Cortex of kidney (tissue), 1 donor: ENCODE measurements at places on chromosomes 5 and 9.

GRCh38 chr5:25091921-25092320 is 447.1 kb upstream of the CDH10 start:
- DNase-seq = no peak

GRCh38 chr5:3853362-3853761 is 257.7 kb downstream of the IRX1 start:
- DNase-seq = no peak

- no peak for DNase-seq
These were observed 56.1 kb downstream of the TSTD2 start for GRCh38 chr9:97577051-97577450.

- no peak for DNase-seq
These were observed 2.8 kb downstream of the GALNT10 start for GRCh38 chr5:154193283-154193682.

DNA sequence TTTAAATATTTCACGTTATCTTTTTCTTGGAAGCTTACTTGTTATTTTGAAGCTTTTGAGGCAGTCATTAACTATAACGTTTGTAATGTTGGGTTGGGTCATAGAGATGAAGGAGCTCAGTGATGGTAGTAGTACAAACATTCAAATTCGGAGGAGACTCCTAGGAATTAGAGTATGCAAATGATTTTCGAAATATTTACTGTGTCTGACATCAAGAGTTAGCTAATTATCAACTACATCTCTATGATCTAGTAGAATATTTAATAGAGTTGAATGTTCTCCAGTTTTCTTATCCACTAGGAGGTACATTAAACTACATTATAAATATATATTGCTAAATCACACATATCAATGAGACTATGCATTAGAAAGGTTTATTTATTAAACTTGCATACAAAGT is 28.8 kb upstream of the C5orf24 start:
- DNase-seq = no peak

DNA sequence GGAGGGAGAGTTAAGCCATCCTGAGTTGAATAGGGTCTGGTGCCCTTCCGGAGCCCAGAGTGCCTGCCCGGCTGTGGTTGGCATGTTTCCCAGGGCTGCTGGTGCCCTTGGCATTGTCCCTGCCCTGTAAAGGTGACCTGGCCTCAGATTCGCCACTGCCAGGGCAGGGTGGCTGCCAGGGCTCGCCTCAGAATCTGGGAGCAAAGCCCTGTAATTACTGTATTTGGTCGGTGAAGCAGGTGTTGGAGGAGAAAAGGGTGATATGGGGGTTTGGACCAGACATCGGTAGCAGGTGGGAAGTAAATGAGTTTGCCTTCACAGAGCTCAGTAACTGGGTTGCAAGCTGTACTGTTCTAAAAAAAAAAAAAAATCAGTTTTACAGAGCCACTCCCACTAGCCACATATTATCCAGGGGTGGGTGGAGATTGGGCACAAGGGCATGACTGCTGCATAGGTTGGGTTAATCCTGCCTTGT is 47.6 kb downstream of the RGS3 start:
- DNase-seq = no peak

DNA sequence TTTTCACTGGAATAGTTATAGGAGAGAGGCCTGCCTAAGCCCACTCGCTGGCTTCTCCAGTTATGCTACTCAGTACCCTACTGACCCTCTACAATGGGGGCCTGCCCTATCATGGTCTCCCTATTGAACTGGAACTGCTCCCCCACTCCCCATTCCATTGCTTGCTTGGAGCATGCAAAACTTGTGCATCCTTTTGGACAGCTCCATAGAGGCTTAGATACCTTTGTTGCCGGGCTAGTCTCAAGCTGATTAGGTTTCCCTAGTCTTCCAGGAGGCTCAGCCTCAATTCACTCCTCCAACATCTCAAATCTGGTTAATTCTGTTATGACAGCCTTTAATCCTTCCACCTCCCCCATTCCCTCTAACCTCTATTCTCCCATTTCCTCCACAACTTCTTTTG is 39.9 kb downstream of the KIF24 start:
- no peak for DNase-seq

GRCh38 chr9:87069690-87070089 is 122.4 kb upstream of the GAS1 start:
- no peak for DNase-seq

DNA sequence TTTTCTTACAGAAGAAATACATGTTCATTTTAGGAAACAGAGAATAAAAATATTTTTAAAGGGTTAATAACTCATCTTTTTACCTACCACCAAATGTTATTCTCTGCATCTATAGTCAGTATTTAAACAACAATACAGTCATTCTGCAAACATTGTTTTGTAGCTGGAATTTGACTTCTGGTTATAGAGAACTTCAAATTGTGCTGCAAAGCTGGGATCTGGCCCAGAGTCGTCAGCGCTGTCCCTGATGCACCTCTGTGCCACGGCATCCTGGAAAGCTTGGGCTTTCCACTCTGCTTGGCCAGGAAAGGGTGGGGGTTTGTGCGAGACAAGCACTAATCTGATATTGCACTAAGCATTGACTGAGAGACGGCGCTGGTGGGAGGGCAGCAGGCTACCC is 5.0 kb upstream of the GFPT2 start:
- no peak for DNase-seq

DNA sequence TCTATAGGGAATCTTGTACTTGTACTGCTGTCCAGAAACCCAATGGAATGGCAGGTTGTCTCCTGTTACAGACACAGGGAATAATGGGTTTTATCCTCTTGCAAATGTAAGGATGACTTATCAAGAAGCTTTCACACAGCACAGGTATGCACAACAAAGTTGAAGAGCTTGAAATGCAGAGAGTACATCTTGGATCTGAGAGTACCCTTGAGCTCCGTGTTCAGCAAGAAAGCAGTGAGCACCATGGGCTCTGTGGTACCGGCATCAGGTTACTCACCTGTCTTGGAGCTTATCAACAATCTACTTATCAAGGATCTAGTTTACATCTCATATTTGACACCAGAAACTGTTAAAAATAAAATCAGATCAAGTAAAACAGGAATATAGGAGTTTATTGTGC is 22.0 kb upstream of the EMB start:
- DNase-seq = no peak

DNA sequence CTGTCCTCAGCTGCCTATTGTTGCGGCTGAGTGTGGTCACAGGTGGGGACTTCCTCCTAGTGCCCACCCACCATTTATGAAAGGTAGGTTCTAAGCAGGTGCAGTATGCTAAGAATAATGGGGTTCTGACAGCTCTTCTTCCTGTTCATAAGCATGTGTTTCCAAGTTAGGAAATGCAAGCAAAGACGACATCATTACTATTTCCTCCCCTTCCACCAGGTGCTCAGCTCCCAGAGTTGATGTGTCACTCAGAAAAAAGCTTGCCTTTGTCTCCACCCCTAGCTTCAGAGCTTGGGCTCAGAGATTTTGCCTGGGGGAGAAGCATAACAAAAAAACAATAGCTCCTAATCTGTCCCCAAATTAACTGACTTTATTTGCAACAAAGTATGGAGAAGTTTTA is 1076.7 kb downstream of the NR2F1-AS1 start:
- DNase-seq = no peak

GRCh38 chr5:31185951-31186350 is 7.5 kb upstream of the CDH6 start:
- no peak for DNase-seq
